SW 1271 (cell line): ENCODE measurements at places on chromosomes 3 and 15.
A peak's percentile ranks its signal among the peaks of the same experiment; 100 is the strongest.

- no peak for DNase-seq
Measured at GRCh38 chr15:77549576-77550288, 83.0 kb downstream of the LINGO1 start.

DNA sequence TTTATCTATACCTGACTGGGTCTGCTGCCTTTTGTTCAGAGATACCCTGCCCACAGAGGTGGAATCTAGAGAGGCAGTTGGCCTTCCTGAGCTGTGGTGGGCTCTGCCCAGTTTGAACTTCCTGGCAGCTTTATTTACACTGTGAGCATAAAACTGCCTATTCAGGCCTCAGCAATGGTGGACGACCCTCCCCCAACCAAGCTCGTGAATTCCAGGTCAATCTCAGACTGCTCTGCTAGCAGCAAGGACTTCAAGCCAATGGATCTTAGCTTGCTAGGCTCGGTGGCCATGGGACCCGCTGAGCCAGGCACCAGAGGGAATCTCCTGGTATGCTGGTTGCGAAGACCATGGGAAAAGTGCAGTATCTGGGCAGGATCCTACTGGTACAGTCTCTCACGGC is 270.2 kb downstream of the CADM2 start:
- DNase-seq, result no peak

GRCh38 chr15:55786341-55786740 is 43.4 kb upstream of the PRTG start:
- DNase-seq, result no peak

GRCh38 chr3:178325330-178325729 is 210.9 kb upstream of the KCNMB2 start:
- DNase-seq, result no peak

GRCh38 chr3:54071601-54072000 is 50.8 kb upstream of the CACNA2D3 start:
- DNase-seq, result no peak

- DNase-seq, result no peak
Measured at GRCh38 chr15:38127306-38127771, 125.3 kb upstream of the SPRED1 start.

- DNase-seq, result no peak
Measured at GRCh38 chr3:58383476-58383875, 50.2 kb downstream of the PDHB start.

DNA sequence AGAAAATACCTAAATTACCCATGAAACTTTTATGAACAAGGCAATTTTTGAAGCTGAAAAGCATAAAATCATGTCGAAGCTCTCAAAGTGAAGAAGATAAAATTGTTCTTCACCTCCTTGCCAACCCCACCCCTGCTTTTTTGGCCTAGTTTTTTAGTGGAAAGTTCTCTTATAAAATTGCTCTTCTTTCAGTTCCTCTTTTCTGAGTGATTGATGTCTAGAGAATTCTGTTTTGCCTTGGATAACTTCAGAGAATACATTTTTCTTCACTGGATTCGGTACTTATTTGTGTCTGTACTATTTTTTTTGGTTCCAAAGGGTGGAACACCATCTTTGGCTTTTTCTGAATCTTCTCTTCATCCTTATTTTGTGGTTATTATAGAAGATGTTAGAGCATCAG is 25.0 kb upstream of the PYDC2 start:
- no peak for DNase-seq

DNA sequence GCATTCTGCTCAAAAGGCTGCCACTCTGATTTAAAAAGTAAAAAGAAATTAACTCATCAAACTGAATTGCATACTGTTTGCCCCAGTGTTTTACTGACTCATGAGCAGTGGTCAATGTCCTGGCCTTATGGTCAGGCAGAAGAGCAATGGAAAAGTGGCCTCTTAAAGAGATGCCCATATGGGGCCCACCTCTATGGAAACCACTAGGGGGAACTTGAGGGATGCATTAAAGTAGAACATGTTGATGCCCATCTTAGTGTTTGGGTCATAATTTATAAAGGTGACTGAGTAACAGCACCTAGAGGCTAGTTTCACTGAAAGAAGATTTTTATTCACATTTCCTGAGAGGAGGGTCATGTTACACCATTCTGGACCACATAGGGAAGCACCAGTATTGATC is 66.5 kb upstream of the RNU6-1 start:
- peak; percentile 9 for DNase-seq

DNA sequence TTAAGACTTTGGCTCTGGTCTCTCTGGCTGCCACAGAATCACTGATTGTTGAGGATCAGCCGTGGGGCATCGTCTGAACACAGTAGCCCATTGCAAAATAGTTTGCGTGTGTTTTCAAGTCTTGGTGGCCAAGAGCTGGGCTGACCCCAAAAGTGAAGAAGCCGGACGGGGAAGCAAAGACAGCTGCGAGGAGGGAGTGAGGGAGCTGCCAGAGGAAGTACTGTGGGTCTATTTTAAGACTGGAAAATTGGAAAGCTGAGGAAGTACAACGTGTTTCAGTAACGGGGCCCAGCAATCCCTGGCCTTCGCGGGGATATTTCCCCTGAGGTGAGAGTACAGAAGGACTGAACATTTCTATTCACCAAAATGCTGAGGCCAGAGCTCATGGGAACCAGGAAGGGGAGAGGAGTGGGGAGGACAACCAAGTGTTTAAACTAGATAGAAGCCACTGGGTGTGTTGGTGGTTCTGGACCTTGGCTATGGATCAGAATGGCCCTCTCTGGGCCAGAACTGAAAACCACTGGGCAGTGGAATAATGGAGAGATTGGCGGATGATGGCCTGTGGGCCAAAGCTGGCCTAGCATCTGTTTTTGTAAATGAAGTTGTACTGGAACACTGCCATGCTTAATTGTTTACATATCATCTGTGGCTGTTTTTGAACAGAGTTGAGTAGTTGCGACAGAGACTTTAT is 34.1 kb upstream of the LIMD1 start:
- no peak for DNase-seq

- no peak for DNase-seq
Measured at GRCh38 chr15:99241752-99242151, 7.6 kb downstream of the TTC23 start.

GRCh38 chr3:130929804-130930203 is 35.9 kb downstream of the ATP2C1 start:
- no peak for DNase-seq

DNA sequence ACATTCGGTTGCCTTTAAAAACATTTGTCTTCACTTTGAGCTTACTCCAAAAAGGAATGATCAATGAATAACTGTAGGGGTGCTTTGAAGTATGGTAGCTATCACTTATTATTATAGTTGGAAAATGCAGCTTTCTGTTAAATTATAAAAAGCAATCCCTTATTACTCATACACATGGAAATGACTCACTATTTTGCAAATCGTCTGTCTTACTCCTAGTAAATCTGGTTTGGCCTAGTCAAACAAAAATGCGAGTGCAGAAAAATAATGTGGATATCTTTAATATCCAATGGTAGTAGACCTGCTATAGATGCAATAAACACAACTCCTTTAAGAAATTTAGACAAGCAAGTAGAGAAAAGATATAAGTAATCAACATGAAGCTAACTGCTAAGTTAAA is 112.5 kb downstream of the ZIC1 start:
- no peak for DNase-seq

DNA sequence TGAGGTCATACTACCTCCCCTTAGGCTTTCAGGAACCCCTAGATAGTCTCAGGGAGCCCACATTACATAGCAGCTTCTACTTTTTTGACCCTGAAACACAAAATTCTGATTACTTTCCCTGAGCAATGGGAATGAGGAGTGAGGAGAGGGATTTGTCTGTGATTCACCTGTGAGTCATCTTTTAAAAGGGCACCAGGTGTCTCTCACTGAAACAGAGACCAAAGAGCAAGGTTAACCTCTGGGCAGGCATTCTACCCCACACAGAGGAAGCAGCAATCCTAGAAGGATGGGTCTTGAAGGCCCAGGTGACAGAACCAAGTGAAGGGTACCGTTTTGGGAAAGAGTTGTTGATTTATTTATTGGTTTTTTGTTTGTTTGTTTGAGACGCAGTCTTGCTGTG is 31.1 kb upstream of the UBE2E2 start:
- no peak for DNase-seq

DNA sequence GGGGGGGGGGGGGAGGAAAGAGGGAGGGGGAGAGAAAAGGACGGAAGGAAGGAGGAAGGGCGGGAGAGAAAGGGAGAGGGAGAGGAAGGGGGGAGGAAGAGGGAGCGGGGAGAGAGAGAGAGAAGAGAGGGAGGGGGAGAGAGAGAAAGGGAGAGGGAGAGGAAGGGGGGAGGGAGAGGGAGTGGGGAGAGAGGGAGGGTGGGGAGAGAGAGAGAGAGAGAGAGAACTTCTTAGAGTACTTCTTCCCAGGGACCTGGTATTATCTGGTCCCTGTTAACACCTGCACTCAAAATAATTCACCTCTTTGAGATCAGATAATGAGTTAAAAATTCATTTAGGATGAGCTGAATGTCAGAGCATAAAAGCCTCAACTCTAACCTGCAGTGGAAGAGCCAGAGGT is 1.1 kb downstream of the SEC13 start:
- no peak for DNase-seq

DNA sequence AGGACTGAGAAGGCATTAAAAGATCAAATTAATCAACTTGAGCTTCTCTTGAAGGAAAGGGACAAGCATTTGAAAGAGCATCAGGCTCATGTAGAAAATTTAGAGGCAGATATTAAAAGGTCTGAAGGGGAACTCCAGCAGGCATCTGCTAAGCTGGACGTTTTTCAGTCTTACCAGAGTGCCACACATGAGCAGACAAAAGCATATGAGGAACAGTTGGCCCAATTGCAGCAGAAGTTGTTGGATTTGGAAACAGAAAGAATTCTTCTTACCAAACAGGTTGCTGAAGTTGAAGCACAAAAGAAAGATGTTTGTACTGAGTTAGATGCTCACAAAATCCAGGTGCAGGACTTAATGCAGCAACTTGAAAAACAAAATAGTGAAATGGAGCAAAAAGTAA is 149.7 kb upstream of the LRRFIP2 start:
- DNase-seq, result no peak

GRCh38 chr3:48601622-48601994 is 6.5 kb upstream of the COL7A1 start:
- no peak for DNase-seq

DNA sequence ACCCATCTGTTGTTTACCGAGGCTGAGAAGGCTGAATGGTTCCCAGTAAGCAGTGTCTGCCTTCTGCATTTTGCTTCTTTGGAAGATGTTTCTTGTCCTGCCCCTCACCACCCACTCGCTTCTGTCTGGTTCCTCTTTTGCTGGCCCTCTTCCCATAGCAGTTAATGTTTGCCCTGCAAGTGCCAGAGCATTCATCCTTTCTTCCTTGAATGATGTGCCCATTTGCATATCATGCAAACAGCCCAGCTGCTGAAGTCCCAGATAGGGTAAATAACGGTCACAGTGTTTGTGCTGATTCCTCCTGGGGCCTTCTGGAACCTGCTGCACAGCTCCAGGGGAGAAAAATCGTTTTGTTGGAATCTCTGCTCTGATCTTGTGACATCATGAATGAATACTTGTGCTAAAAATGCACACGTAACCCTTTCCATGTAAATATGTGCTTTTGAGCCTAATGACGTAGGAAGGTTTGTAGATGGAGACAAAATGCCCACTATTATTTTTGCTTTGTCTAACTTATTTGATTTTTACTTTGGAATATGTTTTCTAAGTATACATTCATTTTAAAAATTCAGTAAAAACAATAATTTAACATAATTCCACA is 381.0 kb downstream of the SOX2 start:
- DNase-seq, result no peak

DNA sequence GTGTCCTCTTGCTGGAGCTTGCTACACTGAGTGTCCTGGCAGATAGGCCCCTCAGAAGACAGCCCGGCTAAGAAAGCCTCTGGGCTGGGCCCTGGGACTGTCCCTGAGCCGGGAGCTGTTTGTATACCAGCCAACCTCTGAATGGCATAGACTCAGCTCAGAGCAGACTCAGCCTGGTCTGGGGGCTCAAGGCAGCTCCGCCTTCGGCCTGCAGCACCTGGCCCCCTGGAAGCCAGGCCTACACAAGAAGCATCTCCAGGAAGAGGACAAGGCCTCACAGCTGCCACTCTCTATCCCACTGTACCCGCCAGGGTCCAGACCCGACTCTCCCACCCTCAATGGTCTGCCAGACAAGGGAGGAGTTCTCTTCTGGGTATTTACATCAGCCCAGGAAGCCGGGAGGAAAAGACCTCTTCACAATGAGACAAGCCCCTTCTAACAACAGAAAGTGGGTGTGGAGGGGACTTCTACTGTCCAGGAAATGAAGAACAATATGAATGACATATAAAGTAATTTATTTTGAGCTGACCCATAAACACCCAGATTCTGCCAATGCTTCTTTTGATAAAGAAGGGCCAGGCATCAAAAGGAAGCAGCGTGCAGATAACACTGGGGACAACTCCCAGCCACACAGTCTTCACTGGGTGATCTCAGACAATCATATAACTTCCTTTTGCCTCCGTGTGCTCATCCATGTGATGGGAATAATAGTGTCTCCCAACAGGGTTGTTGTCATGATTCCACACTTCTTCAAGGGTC is 110.2 kb downstream of the TPRA1 start:
- DNase-seq, result no peak

- DNase-seq, result no peak
Measured at GRCh38 chr3:111238885-111239284, 167.3 kb downstream of the NECTIN3 start.

GRCh38 chr3:142846779-142847577 is 41.9 kb downstream of the PCOLCE2 start:
- DNase-seq, result no peak

DNA sequence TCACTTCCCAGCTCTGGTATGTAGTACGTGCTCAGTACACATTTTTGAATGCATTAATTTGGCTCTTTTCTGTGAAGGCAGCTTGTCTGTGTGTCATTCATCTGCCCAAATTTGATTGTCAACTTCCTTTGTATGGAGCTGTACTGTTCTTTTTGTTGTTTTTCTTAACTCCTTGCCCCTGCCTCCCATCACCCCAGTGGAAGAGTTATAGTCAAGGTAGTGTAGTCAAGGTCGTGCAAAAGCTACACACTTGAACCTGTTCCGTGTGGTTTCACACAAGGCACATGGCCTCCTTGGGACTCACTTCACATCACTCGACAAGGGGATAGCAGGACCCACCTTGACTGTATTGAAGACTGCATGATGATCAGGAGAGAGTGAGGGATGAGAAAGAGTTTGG is 37.6 kb downstream of the SMAD3 start:
- no peak for DNase-seq

- no peak for DNase-seq
Measured at GRCh38 chr3:54760201-54760600, 167.7 kb downstream of the LRTM1 start.

DNA sequence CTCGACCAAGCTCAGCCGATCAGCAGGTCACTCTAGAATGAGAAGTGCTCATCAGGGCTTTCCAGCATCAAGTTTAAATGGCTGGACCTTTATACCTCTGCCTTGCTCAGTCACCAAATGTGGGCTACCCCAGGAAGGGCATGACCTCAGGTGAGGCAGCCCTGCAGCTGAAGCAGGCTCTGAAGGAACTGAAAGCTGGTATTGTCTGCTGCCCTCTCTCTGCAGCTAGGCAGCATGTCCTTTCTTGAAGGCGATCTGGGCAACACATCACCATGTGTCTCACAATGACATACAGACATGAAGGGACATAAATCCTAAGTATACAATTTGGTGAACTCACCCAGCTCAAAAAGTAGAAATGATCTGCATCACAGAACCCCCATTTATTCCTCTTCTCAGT is 38.7 kb upstream of the ARID3B start:
- DNase-seq, result no peak
